GM19239 (cell line): ENCODE measurements at places on chromosomes 2 and 18.

GRCh38 chr18:8163286-8163959 is 445.8 kb upstream of the RAB12 start:
- no peak for DNase-seq

DNA sequence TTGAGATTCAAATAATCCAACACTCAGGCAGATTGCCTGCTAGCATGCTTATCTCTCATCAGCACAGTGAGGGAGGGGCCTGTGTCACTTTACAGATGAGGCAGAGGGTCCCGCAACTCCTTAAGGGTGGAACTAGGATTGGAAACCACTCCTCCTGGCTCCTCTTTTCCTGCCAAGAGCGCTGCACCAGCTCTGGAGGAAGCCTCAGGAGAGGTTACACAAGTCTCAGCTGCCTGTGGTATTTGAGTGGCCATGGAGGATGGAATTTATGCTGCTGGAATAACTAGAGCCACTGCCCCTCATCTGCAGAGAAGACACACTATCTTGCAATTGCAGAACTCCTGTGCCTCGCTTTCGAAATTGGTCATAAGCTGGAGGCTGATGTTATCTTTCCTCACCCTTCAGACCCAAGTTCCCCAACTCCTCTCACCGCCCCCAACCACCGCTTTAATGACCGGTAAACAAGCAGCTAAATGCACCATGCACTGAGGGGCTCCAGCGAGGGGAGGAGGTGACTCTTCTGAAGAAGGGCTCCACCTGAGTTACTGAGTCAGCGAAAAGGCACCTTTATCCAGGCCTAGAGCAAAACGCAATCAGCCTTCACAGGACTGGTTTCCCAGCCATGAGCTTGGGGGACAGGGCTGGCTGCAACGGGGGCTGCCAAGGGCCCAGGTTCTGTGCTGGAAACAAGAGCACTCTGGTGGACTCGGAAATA is 245.8 kb downstream of the SOX11 start:
- no peak for DNase-seq

GRCh38 chr2:195486520-195486919 is 170.5 kb upstream of the SLC39A10 start:
- no peak for DNase-seq

- no peak for DNase-seq
These were observed 525.0 kb downstream of the ERBB4 start for GRCh38 chr2:212013626-212014025.

DNA sequence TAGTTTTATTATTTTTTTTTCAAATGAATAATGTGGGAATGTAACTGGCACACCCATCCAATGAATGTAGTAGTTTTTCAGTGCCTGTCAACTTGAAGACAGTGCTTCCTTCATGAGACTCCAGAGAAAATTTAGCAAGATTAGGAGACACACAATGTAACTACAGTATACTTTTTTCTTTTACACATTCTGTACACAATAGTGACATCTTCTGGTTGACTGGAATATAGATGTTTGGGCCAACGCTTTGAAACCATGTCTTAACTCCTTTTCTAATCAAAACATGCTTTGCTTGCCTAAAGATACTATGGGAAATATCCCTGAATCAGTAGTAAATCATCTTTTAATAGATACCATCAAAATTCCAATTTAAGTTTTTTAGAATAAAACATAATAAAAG is 229.5 kb upstream of the ZC3H15 start:
- DNase-seq = no peak

GRCh38 chr2:121895723-121896571 is 140.5 kb downstream of the TSN start:
- no peak for DNase-seq
